Amygdala (tissue), 56 donors: ENCODE measurements at places on chromosomes 3 and 15.

DNA sequence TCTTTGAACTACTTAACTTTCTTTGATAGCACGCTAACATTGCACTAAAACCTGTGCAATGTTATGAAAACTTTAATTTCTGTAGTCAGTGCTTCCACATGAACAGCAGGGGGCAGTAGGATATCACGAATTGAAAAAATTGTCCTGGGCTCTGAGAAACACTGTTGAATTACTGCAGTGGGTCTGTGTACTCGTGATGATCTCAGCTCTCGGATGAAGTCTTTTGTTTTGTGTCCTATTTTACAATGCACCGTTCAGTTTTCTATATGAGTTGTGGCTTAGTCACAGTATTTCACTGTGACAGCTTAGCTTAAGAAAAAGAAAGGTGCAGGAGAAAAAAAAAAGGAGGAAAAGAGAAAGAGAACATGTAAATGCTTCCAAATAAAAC is 141.3 kb upstream of the CCDC54 start:
- DNase-seq = peak; percentile 49

DNA sequence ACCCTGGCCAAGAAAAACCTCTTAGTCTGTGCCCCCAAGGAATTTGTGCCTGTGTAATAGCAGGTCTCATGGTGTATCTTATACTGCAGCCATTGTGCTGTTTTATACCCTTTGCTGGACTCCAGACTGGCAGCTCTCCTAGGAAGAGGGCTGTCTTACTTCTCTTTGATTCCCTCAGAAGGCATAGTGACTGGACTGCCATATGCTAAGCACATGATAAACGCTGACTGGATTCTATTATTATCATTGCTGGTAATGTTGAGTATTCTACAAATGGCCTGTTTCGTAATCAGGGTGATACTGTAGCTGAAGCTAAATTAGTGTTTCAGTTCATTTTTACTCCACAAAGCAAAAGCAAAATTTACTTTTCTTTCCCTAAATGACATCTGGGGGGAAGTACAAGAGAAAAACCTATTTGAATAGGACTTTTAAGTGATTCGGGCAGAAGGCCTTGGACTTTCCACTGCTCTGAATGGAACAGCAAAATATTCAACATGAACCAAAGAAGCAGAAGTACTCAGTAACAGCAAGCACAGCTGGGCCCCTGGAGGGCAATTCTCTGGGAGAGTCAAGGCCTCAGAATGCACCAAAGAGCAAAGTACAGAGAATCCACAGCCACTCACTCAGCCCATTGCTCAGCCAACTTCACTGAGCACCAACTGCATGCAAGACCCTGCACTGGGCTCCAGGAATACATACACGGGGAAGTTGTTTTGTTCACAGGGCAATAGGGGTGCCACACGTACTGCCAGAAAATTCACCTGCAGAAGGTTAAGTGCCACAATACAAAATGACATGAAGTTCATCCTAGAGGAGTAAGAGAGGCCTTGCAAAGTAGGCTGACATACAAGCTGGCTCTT is 7.9 kb upstream of the BCL2A1 start:
- no peak for DNase-seq

DNA sequence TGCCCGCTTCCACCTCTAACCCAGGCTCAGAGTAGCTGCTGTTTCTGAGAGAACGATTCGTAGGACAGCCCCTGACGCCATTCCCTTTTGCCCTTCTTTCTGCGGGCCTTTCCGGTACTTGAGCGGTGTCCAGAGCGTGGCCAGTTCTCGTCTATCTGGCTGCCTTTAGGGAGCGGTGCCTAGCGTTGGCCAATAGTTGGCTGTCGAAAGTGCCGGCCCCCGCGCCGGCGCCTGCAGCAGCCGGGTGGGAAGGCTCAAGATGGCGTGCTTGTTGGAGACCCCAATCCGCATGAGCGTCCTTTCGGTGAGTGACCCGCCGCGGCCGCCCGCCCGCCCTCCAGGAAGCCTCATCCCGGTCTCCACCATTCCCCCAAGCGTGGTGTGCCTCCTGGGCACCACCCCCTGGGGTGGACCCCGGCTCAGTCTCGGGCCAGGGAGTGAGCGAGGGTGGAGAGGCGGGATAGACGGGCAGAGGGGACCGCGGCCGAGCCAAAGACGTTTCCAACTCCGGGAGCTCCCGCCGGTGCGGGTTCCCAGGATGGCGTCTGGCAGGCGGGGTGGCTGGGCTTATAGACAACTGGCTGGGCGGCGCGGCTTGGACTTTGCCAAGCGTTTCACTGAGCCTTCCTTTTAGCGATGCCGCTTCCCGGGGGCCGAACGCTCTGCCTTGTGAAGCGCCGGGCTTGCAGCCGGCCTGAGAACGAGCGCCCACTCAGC is at the start of gene ARMC8:
TSS of gene ARMC8 (plus strand) at position 6 of the 717 bp plus-strand sequence. CDS start at position 260, 254 bp downstream.
- DNase-seq = peak; percentile 87

- DNase-seq = peak; percentile 50
Measured at GRCh38 chr3:31980530-31981205, 394 bp downstream of the OSBPL10 start.

- DNase-seq = no peak
Measured at GRCh38 chr15:80613762-80614365, 81.2 kb upstream of the ABHD17C start.
